ENCODE measurements at places on chromosomes 4 and X.

DNA sequence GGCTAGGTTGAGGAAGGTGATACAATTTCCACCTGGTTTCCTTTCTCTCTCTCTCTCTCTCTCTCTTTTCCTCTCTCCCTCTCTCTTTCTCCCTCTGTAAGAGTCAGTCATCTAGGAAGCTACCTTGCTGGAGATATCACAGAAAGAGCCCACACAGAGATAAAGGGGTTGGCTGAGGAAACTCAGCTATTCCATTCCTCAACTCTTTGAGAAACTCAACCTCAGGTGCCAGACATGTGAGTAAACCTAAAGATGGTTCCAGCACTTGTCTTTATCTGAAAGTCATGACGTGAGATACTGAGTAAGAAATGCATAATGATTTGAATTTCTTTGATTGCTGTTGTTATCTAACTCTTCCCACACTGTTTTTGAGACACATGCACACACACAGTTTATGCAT lies 564.0 kb downstream of the SPOCK3 start:
- no peak for DNase-seq

DNA sequence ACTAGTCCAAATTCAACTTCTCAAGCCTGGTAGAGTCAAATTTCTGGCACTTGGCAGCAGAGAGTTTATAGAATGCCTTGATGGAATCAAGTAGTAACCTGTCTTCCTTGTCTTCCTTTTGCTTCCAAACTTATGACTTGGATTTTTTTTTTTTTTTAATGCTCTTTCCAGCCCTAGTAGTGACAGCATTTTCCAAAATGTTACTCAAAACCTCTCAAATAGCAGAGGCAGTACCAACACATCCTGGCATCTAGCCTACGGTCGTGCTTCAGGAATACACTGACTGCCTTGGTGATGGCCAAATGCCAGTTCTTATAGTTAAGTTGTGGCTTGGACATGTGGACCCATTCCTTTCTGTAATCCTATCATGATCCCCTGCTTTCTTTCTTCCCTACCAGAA lies 46.0 kb downstream of the GALNT7 start:
- DNase-seq: no peak

GRCh38 chr4:8188743-8189550 lies 10.1 kb upstream of the SH3TC1 start:
- no peak for DNase-seq

DNA sequence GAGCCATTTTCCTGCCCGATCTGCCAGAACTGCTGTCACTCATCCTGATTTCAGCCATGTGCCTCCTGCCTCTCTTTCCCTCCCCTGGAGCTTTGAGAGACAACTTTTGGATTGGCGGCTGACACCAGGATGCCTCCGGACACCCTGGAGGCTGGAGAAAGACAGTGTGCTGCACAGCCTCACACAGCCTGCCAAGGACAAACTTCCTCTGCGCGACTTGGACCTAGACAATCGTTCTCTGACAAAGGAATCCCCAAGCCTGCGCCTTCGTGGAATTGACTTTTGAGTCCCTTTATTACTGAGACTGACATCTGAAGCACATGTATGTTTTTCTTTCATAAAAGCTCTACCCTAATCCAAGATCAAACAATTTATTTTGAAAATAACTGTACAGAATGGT lies 10.8 kb upstream of the LDB2 start:
- DNase-seq: no peak

GRCh38 chr4:1028574-1029220 lies 17.3 kb downstream of the FGFRL1 start:
- DNase-seq: no peak

DNA sequence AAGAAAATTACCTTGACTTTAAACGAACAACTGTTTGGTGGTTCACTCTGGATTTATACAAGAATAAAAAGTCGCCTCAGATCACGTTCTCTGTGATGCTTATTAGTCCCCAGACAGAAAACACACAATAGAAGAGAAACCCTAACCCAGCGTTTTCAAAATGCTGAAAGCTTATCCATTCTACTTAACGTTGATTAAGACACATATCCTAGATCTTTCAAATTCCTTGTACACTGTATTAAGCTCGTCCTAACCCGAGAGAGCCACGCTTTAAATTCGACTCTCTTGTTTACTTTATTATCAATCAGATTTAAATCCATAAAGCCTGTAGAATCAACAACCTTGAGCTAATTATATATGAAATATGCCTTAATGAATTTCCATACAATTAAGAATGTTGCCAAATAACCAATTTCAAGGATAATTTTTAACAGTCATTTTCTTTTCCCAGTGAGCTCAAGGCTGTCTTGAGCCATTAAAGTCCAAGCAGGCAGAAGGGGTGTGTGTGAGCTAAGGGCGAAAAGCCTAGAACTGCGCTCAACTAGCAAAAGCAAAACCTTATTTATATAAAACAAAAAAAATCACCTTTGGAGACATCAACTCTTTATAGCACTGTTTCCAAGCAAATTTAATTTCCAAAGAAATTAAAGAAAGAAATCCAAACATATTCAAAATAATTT lies 981 bp upstream of the PITX2 start:
- no peak for DNase-seq

DNA sequence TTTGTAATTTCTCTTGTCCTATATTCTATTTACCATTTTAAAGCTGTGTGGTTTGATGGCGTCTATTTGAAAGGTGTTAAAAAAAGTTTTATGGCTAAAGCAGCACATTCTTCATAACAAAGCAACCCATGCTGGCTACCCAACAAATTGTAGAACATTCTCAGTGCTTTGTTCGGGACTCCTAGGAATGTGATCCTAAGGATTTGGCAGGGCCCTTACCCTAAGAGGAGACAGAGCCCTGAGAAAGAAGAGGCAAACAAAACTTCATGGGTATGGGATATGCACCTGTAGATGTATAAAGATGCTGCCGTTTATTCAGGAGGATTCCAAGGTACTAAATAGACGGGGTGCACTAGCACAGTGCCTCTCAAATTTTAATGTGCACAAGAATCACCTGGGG lies 370.8 kb upstream of the DIPK2B start:
- no peak for DNase-seq

GRCh38 chr4:36189511-36190226 lies 54.6 kb downstream of the ARAP2 start:
- DNase-seq: no peak

DNA sequence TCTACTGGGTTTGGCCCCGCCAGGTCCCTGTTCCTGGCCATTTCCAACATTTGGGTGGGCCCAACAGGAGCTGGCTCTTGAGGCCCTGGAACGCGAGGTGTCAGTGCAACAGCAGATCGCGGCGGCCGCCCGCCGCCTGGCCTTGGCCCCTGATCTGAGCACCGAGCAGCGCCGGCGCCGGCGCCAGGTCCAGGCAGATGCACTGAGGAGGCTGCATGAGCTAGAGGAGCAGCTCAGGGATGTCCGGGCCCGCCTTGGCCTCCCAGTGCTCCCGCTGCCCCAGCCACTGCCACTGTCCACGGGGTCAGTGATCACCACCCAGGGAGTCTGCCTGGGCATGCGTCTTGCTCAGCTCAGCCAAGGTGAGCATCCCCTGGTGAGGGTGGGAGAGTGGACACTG lies 5.5 kb downstream of the CCDC120 start:
- no peak for DNase-seq

DNA sequence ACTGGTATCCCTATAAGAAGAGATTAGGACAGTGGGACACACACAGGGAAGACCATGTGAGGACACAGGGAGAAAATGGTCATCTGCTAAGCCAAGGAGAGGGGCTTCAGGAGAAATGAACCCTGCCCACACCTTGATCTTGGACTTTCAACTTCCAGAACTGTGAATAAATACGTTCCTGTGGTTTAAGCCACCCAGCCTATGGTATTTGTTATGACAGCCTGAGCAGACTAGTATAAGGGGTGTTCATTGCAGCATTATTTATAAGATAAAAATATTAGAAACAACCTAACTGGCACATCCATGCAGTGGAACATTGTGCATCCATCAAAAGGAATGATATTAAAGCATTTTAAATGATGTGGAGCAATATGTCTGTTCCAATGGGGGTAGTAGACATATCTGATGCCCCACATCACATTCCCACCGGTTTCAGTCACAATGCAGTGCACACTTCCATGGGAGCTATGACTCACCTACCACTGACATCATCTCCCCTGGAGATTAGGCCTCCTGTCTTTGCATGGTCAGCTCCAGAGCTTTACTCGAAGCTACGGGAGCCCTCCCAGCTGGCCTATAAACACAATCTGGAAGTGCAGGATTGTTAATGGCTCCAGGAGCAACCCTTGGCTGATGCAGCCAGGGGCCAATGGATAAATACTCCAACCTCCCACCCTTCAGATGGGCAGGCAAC lies 38.9 kb upstream of the MAMLD1 start:
- DNase-seq: no peak

GRCh38 chrX:40108959-40109287 lies 11.2 kb upstream of the BCOR start:
- no peak for DNase-seq

DNA sequence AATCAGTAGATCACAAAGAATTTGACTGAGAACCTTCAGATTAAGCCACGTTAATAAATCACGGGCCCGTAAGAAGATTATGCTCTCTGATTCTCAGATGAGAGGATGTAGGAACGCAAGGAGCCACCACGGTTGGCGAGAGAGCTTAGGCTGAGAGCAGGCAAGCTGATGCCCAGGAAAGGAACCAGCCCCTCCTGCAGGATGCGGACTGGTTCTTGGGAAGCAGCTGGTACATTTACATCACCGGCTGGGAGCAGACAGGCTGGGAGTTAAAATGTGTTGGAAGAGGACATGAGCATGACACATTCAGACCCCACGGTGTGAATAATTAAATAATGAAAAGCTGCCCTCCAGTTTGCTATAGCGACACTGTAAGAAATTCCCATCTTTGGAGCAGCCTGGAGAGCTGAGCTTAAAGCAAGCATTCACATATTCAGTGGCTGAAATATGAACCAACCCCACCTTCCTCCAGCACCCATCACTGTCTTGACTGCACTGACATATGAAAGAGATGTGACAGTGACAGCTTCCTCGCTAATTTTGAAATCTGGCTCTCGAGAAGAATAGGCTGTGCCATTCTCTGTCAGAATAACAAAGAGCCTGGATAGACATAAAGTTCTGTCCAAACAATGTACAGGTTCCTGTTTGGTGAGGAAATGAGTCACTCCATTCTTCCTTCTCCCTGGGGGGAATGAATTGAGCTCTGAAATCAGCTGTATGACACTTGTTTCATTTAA lies 33.1 kb downstream of the LNX1 start:
- DNase-seq: no peak

Data from activated CD8-positive, alpha-beta memory T cell treated with anti-CD3 and anti-CD28 coated beads for 1 hour (primary cell).